ENCODE measurements at places on chromosomes 4 and X.

GRCh38 chr4:13371048-13371447 is 113.1 kb downstream of the RAB28 start:
- no peak for DNase-seq

DNA sequence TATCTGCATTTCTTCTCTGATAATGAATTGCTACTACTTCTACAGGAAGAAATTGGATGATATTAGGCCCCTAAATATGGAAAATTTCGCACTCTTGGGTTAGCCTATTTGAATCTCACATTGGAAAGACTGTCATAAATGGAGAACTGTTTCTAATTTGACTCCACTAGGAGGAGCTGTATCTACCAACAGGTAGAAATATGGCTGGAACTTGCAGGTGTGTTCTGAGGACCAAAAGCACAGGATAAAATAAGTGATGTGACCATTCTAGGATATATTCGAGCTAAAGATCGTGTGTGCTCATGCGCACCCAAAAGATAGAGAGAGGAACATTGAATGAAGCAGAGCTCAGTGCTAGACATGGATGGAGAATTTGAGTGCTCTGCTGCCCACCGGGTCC is 4.8 kb upstream of the NKAP start:
- DNase-seq = no peak

DNA sequence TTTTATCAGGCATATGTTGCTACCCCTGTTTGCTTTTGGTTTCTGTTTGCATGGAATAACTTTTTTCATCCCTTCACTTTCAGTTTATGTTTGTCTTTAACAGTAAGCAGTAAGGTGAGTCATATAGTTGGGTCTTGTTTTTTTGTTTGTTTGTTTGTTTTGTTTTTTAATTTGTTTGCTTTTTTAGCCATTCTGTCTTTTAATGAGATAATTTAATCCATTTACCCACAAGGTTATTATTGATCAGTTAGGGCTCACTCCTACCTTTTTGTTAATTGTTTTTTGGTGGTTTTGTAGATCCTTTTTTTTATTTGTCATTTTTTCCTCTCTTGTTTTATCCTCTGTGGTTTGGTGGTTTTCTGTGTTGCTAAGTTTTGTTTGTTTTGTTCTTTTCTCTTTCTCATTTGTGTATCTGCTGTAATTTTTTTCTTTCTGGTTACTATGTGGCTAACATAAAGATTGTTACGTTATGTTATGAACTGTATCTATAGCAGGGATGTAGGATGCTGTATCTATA is 379.5 kb upstream of the MAD2L1 start:
- DNase-seq = no peak

DNA sequence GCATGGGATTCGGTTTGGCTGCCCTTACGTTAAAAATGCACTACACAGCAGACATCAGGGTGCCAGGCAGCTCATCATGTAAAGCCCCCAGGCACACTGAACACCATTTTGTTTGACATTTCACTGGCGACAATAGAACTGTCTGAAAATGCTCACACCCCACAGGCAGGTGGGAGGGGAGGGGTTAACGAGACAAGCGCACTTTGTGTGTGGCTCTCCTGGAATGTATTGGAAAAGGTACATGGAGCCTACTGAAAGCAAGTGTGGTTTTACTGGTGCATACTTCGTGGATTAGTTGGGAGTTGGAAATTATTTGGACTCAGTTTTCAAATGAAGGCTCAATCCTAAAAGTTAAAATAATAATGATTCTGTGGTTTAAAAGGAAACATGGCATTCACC is 31.6 kb upstream of the PPARGC1A start:
- no peak for DNase-seq

GRCh38 chr4:59223292-59223941 is 1976.7 kb upstream of the ADGRL3 start:
- no peak for DNase-seq

DNA sequence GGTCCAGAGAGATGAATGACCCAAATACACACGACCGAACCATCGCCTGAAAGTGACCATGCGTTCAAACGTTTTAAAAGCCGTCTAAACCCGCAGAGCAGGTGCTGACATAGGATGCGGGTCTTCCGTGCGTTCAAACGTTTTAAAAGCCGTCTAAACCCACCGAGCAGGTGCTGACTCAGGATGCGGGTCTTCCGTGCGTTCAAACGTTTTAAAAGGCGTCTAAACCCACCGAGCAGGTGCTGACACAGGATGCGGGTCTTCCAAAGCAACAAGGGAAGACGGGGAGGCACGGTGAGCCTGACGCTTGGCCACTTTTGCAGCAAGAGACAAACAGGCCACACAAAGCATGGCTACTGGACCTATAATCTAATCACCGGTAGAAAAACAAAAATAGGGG is 47.2 kb downstream of the GAK start:
- DNase-seq = no peak

DNA sequence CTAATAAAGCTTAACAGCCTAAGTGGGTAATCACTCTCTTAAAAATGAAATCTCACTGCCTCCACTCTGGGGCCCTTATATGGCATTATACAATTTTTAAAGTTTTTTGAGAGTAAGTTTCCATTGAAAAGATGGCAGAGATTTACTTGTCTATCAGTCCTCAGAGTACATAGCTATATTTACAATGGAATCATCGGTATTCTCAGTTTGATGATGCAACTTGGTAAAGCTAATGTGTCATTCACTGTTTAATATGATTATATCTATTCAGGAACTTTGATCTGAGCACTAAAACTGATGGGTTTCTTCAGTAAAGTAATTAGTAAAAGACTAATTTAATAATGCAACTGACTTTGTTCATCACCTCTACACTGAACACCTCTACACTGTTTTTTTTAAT is 51.6 kb downstream of the CT47B1 start:
- no peak for DNase-seq

DNA sequence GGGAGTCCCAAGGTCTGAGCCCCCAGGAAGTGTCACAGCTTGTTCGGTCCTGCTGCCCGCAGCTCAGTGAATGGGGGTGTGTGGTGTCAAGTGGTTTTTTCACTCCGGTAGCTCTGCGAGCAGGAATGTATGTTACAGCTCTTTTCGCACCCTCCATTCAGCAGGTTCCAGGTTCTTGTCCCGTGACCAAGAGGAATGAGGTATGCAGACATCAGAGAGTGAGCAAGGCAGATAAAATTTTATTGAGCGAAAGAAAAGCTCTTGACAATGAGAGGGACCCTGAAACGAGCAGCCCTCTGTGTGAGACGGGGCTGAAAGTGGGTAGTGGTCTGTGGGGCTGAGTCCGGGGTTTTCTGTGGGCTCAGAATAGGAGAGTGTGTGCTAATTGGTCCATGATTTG is 31.5 kb downstream of the UCHL1 start:
- no peak for DNase-seq

DNA sequence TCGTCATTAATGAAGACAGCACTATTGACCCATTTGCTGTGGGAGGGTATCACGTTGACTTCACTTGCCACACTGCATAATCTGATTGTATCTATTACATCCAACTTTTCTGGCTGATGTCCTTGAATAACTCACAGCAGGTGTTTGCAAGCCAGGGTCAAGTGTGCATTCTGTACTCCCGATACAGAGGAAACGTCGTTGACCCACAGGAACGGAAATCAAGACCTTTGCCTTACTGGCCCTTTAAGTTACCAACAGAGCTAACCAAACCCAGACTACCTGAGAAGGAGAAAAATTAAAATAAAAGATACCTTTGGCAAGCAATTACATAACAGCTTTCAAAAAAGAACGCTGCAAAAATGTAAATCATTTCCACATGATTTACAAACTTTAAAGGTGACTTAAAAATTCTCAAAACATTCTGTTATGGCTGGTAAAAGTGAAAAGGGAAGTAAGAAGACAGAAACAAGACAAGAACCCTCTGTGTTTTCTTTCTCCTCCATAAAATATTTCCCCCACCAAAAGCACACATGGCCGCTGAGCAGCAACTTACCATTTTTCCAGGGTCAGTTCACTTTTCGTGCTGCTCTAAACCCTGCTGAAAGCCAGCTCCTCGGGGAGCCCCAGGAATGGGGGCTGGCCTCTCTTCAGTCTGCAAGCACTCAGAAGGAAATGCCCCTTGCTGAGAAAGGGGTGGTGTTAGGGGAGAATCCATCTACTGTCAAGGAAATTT is 6.5 kb upstream of the SHISA3 start:
- DNase-seq = no peak

DNA sequence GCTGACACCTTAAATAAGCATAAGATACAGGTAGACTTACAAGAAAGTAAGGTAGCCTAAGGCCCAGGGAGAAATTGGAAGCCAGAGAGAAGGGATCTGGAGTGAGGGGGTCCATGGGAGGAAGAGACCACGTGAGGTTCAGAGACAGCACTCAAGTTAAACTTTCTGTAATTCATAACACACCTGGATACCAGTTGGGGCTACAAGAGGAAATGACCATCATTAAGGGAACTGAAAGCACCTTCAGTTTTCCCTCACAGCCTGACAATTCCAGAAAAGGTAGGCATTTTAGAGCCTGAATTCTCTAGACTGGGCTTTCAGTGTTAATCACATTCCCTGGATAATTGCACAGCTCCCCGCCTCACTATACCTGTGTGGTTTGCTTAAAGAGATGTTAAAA is 355.5 kb downstream of the FBXW7 start:
- DNase-seq = no peak

DNA sequence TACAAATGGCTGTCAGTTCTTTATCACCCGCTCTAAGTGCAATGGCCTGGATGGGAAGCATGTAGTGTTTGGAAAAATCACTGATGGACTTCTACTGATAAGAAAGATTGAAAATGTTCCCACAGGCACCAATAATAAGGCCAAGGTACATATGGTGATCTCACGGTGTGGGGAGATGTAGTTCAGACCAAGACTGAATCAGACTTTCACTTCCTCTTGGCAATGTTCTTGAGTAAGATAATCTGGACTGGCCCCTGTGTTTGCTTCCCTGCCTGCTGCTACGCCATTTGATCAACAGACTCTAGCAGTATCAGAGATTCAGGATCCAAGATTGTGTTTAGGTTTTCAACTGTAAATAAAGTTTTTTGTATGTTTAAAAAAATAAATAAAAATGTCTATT is 682.2 kb upstream of the AMOT start:
- DNase-seq = no peak

DNA sequence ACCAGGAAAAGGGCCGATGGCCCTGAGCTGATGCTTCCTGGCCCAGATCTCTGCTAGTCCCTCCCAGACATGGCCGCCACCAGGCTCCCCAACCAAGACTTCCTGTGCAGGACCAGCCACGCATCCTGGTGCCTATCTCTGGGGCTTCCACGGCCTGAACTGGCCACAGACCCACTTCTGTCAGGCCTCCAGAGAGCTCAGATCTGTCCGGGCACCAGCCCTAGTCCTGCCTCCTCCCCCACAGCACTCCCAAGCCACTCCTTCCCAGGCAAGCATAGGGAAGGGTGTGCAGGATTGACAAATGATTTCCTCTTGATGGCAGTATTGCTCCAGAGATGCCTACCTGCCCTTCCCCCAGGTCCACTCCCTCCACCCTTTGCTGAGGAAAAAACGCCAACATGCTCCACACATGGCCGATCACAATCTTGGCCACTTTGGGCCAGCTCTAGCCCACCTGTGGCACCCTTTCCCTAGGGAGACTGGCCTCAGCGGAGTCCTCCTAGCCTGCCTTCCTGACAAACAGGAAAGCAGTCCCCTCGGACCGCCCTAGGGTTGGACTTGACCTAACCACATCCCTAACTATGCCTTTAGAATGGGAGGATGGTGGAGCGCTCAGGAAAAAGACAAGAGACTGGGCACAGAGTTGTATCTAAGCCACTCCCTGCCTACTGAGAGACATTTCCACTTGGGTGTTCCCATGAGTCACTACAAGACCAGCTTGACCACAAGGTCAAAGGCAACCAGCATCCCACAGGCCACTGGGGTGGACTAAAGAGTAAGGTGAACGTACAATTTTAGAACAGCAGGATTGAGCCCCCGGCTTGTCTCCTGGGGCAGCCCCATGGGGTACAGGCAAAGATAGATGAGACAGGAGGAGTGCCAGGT is 277.5 kb upstream of the AGTR2 start:
- peak; percentile 55 for DNase-seq

- no peak for DNase-seq
Observed at GRCh38 chrX:32871636-32872035, 339.7 kb downstream of the DMD start.

DNA sequence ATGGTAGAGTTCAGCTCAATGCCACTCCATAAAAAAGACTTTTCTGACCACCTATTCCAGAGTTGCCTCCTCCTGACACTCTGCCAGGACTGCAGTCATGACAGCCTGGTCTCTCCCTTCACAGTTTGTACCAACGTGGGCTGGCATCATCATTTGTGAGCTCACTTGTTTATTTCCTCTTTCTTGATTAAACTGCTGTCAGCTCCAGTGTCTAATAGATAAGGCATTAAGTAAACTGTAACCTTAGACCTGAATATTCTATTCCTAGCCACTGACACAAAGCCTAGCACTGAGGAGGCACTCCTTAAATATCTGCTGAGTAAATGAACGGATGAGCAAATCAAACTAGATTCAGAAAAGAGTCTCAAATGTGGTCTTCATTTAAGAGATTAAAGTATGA is 48.7 kb downstream of the DDX60 start:
- no peak for DNase-seq

DNA sequence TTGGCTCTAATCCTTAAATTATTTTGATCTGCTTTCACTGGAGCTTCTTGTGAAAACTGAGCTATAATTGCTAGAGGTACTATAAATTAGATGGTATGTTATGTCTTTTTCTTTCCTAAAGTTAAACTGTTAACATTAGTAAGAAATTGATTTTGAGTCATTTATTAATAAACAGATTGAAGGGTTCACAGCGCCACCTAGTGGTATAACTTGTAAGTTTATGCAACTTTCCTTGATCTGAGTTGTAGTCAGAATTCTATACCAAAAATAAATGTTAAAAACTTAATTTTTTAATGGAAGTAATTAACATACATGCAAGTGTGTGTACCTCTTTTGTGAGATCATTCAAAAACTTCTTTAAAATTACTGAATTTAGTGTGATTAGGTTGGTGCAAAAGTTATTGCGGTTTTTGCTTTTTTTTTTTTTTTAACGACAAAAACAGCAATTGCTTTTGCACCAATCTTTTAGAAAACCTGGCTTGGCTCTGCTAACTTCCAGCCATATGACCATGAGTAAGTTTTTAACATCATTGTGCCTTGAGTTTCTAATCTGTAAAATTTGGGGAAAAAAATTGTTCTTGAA is 151.5 kb downstream of the CENPC start:
- DNase-seq = no peak

DNA sequence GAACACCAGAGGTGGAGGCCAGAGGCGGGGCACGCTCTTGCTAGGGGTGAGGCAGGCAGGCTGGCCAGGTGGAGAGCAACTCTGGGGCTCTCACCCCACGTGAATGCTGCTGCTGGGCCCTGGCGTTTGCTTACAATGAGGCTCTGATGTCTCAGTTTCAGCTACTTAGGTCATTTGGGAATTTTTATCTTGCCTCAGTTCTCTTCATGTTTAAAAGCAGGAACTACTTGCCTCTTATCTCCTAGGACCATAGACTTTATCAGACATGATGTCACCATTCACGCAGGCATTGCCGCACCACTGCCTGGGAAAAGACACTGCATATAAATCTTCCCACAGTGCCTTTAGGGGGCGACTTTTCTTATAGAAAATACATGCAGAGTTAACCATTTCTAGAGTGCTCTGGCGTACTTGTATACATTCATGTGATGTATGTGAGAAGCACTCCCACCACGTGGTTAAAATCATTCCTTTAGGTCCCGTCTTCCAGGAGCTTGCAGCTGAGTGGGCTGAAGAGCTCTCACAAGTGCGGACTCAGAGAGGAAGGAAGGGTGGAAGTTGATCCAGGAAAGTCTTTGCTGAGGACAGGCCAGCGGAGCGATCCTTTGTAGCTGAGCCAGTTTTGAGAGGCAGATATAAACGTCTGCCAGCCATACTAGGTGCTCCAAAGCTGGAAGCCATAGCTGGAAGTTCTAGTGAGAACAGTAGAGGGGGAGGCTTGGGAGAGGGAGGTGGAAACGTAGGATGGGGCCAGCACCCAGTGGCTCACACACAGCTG is 84.3 kb upstream of the CLDN34 start:
- no peak for DNase-seq

Measured in hippocampal formation (tissue), 2 donors.